ENCODE measurements at places on chromosomes 12 and 14. TPM values are rescaled to one million over a fixed set of nuclear protein-coding genes. Genes with fewer than 3 reads are reported as not detected.

DNA sequence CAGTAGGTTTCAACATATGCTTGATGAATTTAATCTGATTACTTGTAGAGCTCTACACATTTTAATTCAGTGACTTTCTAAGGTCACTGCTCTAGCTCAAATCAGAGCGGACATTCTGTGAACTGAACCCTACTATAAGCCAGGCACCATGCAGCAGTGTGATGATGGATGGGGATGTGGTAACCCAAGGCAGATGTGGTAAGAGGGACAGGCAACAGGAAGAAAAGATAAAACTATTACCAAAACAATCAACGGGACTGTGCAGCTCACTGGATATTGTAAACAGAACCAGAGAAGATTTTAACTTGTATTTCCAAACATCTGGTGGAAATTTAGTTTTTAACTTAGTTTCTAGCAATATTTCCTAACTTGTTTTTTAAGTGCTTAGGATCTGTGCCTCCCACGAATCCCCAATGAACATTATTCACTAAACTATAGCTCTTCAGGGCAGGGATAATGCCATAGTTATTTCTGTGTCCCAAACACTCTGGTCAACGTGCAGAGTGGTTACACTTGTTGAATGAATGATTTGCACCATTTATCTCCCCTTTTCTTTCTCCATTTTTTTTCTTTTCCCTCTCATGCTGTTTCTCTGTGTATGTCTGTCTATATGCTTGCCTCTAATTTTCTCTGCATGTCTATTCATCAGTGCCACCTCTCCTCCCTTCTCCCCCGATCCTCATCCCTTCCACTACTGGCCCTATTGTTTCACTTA lies 3.0 kb downstream of the ERO1A start:
- no peak overlapping the region for H3K27ac ChIP-seq
- no peak overlapping the region for H3K4me3 ChIP-seq
- H3K36me3 ChIP-seq = no peaks in the 10 kb centered on the region
- no peaks in the 10 kb centered on the region for H3K27me3 ChIP-seq

DNA sequence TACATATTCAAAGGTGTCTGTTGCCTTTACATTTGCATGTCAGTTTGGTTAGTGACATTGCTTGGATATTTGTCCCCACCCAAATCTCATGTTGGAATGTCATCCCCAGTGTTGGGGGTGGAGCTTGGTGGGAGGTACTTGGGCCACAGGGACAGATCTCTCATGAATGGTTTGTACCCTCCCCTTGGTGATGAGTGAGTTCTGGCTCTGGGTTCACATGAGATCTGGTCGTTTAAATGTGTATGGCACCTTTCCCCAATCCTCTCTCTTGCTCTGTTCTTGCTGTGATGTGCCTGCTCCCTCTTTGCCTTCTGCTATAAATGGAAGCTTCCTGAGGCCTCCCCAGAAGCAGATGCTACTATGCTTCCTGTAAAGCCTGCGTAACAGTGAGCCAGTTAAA lies 207.9 kb upstream of the DIO3 start:
- no peaks in the 10 kb centered on the region for H3K36me3 ChIP-seq
- peaks cover 2% of the 10 kb centered on the region for H3K4me1 ChIP-seq
- no peak overlapping the region for H3K27ac ChIP-seq

- peaks cover 2% of the 10 kb centered on the region for H3K36me3 ChIP-seq
- H3K27ac ChIP-seq = no peak overlapping the region
- no peak for DNase-seq
- H3K4me1 ChIP-seq = peaks cover 5% of the 10 kb centered on the region
- no peaks in the 10 kb centered on the region for H3K27me3 ChIP-seq
Measured at GRCh38 chr14:83289390-83289789, 1755.7 kb upstream of the SEL1L start.

DNA sequence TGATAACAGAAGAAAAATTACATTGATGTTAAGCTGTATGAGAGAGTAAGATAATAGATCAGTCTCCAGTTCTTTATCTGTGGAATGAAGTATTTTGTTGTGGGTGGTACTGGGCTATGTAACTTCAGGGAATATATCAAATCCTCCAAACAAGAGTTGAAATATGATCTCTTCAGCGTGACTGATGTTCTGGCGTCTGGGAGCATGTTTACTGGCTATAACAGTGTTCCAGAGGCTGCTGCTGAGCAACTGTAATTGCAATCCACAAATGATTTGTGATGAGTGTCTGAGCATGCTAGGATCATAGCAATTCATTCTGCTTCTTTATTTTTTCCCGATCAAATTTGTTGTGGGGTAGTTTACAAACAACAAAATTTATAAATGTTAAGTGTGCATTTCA lies 18.6 kb upstream of the CCDC198 start:
- H3K4me1 ChIP-seq = peaks cover 18% of the 10 kb centered on the region
- H3K4me3 ChIP-seq = no peak overlapping the region
- DNase-seq = no peak
- H3K27me3 ChIP-seq = peaks cover 20% of the 10 kb centered on the region
- peak overlapping the region; percentile 0 for H3K27ac ChIP-seq
- no peaks in the 10 kb centered on the region for H3K36me3 ChIP-seq

The ITPK1 gene
- total RNA-seq = 23.2 TPM

- H3K27me3 ChIP-seq = no peaks in the 10 kb centered on the region
- H3K4me3 ChIP-seq = no peak overlapping the region
- H3K27ac ChIP-seq = no peak overlapping the region
- DNase-seq = no peak
Measured at GRCh38 chr12:10031771-10032175, 1.3 kb downstream of the CLEC9A start.

- H3K4me3 ChIP-seq = no peak overlapping the region
- H3K27ac ChIP-seq = no peak overlapping the region
Measured at GRCh38 chr12:69168828-69169227, 70.5 kb upstream of the CPSF6 start.

The SIRT4 gene
- 4.6 TPM for total RNA-seq

- no peaks in the 10 kb centered on the region for H3K36me3 ChIP-seq
- no peak overlapping the region for H3K4me3 ChIP-seq
- H3K4me1 ChIP-seq = peaks cover 41% of the 10 kb centered on the region
- peak overlapping the region; percentile 26 for H3K27ac ChIP-seq
Measured at GRCh38 chr14:68935761-68936214, 43.3 kb downstream of the ACTN1 start.

DNA sequence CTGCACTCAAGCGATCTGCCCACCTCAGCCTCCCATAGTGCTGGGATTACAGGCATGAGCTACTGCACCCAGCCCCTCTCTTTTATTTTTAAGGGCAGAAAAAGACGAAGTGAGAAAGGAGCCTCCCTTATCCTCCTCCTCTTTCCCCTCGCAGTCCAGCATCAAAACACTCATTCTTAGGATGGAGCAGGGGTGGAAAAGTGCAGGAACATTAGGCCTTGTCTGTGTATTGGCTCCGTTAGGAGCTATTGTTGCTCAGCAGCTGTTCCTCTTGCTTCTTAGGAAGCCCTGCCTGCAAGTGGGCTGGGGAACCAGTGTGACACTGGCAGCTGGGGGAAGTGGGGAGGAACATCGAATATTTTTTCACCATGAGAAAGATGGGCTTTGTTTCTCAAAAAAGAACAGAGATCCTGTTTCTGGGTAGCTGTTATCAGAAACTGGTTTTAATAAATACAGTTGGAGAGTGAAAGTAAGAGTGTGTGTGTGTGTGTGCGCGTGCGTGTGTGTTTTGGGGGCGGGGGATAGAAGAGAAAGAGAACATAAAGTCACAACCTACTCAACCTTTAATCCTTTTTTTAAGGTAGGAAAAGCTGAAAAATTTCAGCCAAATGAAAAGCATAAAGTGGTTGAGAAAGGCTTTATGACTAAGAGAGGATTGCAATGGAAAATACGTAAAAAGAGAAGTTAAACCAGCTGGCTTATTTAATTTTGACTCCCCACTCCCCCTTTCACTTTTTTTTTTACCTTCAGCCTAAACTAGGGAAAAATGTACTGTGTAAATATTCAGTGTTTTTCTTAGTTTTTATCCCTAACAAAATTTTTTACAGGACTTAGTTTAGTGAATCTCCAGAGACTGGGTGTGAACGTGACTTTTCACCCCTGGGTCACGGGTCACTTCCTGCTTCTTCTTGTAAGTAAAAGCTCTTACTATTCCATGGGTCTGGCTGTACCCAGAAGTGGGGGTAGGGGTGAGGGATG lies 197.2 kb upstream of the PLEKHG7 start:
- H3K4me1 ChIP-seq = peaks cover 32% of the 10 kb centered on the region
- H3K27ac ChIP-seq = peak overlapping the region; percentile 79
- no peaks in the 10 kb centered on the region for H3K36me3 ChIP-seq
- DNase-seq = no peak
- H3K4me3 ChIP-seq = peak overlapping the region; percentile 4
- H3K27me3 ChIP-seq = no peaks in the 10 kb centered on the region

- H3K36me3 ChIP-seq = no peaks in the 10 kb centered on the region
- peaks cover 3% of the 10 kb centered on the region for H3K27me3 ChIP-seq
- peaks cover 9% of the 10 kb centered on the region for H3K4me1 ChIP-seq
Measured at GRCh38 chr14:56000846-56001245, 117.4 kb upstream of the PELI2 start.

- no peak for DNase-seq
Measured at GRCh38 chr14:102592763-102593060, 263 bp downstream of the RCOR1 start.

The TRAFD1 gene
- total RNA-seq = 36.1 TPM

GRCh38 chr12:45257185-45257930 lies 41.5 kb downstream of the ANO6 start:
- H3K27me3 ChIP-seq = no peaks in the 10 kb centered on the region
- H3K4me3 ChIP-seq = no peak overlapping the region
- no peak for DNase-seq
- peaks cover 46% of the 10 kb centered on the region for H3K4me1 ChIP-seq

The PLEKHD1 gene
- total RNA-seq = 0.20 TPM

DNA sequence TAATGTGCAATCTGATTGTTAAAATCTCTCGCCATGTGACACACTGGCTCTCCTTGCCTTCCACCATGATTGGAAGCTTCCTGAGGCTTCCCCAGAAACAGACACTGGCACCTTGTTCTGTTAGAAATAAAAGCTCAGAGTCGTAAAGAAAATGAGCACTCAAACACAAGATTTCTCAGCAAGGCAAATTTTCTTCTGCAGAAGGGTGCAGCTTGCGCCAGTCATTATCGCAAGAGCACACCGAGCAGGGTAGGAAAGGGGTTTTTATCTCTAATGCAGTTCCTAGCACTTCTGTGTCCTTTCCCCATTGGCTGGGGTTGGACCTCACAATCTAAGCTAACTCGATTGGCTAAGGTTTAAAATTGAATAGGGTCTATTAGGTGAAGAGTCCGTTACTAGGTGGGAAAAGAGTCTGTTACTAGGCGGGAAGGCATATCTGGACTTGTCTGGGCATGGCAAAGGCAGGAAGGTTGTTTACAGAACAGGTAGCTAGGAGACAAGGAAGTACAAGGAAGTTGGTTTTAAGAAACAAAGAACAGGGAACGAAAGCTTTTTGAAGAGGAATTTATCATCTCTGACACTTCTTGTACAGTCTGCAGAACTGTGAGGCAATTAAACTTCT lies 62.6 kb upstream of the BICD1 start:
- H3K4me3 ChIP-seq = no peak overlapping the region
- no peak for DNase-seq
- no peaks in the 10 kb centered on the region for H3K27me3 ChIP-seq
- no peak overlapping the region for H3K27ac ChIP-seq
- H3K4me1 ChIP-seq = peaks cover 20% of the 10 kb centered on the region

The PRKD1 gene
- total RNA-seq = 25.3 TPM

DNA sequence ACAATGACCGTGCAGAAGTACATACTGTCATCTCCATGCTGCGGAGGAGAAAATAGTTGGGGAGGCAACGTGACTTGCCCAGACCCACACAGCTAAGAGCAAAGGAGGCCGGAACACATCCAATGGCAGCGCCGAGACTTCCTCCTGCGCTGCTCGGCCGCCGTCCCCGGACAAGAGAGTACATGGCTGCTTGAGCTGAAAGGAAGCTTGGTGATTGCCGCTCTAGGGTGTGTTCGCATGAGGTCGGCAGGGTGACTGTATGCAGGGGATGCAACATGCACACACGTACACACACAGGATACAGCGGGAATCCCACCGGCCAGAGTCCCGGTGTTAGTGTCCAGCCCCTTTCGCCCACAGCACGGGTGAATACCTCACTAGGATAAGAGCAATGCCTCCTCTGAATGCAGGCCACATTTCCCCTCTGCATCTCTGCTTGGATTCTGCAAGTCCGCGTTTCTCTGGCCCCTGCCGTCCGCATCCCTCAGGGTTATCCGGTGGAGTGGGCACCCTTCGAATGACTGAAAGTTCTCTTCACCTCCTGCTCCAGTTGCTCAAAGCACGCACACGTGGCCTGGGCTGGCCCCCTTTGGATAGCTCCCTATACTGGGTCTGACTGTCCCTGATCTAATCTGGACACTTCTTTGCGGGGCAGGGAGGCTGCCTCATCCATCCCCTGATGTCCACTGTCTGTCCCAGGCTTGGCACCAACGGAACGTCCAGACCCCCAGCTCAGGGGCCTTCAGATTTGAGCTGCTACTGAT lies 78.8 kb downstream of the GSC start:
- H3K36me3 ChIP-seq = no peaks in the 10 kb centered on the region
- H3K4me3 ChIP-seq = no peak overlapping the region
- peaks cover 15% of the 10 kb centered on the region for H3K27me3 ChIP-seq
- no peak overlapping the region for H3K27ac ChIP-seq
- H3K4me1 ChIP-seq = peaks cover 11% of the 10 kb centered on the region
